ENCODE measurements at places on chromosomes 6 and 20.

GRCh38 chr6:81613606-81614005 is 138.9 kb downstream of the TENT5A start:
- DNase-seq = no peak

DNA sequence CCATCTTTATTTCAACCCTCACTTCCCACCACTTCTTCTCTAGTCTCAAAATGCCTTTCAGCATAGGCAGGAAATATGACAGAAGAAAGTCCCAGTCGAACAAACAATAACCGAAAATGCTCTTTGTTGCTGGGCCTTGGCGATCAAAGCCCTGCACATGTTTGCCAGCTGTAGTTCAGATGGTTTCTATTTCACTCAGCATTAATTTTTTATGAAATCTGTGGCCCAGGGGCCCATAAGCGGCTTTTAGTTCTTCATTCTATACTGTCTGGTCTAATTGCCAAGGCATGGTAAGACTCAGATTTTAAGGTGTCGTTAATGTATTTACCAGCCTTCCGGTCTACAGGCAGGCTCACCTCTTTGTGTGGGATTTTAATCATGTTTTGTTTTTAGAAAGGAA is 10.9 kb upstream of the F13A1 start:
- DNase-seq = no peak

GRCh38 chr20:51481341-51481914 is 61.1 kb downstream of the NFATC2 start:
- DNase-seq = peak; percentile 29

GRCh38 chr6:157559201-157559756 is 178.3 kb downstream of the ZDHHC14 start:
- DNase-seq = no peak

DNA sequence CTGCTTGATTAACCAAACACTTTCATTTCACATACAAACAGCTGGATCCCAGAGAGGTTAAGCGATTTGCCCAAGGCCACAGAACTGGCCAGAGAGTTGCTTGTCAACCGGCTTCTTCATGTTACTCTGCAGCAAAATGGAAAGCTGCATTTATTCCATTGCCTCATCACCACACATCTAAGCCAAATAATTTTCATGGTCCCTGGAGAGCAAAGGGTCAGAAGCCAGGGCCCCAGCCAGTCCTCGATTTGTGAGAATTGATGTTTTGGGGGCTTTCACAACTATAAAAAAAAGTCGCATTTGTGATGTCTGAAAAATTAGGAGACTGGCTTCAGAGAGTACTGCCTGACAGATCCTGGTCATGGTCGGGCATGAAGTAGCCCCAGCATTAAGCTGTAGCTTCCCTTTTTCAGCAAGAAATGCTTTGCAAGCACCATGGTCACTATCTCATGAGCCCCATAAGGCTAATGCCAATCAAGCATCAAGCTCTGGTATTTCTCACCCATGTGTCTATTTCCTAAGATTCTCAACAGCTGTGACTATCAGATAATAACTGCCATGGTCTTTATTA is 95.8 kb downstream of the BANF2 start:
- no peak for DNase-seq

DNA sequence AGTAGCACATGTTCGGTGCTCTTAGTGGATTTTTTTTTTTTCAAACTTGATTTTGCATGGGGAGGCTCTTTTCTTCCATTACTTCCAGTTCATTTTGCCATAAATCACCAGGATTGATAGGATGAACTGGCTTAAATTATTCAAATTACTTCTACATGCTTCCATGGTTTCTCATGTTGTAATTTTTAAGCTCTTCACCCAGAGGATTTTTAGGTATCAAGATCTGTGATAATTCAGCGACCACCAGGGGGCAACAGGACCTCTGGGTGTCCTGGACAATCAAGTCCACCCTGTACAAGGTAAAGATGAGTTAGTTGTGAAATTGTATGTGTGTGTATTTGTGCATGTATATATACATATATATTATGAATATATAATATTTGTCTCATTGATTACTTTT is 4.2 kb upstream of the EPHA7 start:
- no peak for DNase-seq

- no peak for DNase-seq
Observed at GRCh38 chr20:24208652-24209051, 220.1 kb upstream of the GGTLC1 start.

DNA sequence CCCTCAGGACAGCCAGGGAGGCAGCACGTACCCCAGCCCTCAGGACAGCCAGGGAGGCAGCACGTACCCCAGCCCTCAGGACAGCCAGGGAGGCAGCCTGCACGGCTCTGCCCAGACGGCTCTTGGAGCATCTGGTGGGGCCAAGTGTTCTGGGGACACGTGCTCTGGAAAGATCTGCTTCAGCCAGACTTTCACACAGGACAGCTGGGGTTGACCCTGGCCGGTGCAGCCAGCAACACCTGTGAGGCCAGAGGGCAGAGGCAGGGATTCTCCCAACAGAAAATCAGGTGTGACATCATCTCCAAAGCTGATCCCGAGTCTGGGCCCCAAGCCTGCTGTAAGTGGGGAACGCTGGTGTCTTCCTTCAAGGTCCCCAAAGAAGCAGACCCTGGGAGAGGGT is 55.5 kb upstream of the SLCO4A1 start:
- no peak for DNase-seq
